ENCODE measurements at places on chromosomes 16 and 17.

- no peak for DNase-seq
These were observed 1.9 kb downstream of the ZNF652 start for GRCh38 chr17:49359990-49360795.

DNA sequence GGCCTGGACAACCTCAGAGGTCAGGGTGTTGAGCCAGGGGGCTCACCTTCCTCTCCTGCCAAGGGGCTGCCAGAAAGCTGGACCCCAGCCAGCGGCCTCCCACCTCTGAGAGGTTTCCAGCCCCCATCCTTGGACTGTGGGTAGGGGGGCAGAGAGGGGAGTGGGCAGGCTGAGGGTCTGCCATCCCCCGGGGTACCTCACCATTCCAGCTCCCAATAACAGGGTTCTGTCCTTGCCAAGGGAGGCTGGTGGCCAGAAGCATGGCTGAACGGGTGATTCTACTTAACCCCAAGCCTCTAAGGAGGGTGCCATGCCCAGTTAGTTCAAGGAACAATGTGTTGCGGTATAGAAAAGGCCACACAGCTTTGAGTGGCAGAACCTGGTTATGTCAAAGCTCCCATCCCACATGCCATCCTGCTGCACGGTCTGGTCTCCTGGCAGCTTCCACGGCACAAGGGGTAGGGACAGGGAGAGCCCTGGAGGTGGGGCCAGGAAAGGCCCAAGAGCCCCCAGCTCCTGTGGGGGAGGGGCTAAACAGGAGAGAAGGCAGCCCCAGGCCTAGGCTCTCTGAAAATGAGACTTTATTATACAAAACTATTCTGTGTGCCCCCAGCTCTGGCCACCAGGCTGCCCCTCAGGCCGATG, 19.8 kb downstream of the B9D1 start:
- DNase-seq: no peak

DNA sequence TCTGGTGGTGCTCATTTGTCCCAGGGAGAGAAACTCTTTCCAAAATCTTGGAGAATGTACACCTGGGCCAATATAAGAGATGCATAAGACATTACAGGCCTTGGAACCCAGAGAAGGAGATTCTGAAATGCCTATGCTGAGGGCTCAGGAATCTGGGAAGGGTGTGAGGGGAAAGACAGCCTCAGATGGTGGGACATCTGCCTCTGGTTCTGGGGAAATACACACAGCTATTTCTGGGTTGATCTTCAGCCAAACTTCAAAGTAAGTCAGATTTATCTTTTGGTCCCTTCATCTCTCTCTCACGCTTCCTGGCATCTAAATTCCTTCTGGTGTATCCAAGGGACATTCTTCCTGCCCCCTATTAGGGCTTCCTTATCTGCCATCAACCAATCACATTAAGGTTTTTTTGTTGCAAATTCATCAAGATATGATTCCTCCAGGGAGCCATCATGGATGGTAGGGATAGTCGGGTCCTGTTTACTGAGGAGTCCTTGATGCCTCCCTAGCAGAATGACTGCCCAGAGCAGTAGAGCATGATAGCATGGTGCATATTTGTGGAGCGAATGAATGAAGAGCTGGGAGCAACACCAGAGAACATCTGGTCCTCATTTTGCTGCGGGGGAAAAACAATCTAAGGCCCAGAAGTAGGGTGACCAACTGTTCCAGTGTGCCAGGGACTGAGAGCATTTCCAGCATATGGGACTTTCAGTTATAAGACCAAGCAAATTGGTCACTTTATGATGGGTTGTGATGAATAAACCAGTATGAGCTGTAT, 35.7 kb upstream of the DYNLL2 start:
- DNase-seq: no peak

GRCh38 chr16:70161350-70161749, 12.2 kb upstream of the CLEC18C start:
- DNase-seq: no peak

DNA sequence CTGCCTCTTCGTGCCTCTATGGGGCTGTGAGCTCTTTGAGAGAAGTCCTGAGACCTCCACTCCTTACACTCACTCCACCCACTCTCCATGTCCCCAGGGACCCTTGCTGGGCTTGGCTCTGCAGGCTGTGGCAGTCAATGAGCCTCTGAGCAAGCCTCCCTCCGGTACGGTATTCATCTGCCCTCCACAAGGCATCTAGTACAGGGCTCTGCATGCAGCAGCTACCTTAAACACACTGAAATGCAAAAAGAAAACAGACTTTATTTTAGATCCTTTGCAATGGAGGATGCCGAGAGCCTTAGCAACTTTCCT, 38.9 kb upstream of the SMPD3 start:
- DNase-seq: no peak

- no peak for DNase-seq
These were observed 162.6 kb downstream of the MAP2K6 start for GRCh38 chr17:69577098-69577497.

DNA sequence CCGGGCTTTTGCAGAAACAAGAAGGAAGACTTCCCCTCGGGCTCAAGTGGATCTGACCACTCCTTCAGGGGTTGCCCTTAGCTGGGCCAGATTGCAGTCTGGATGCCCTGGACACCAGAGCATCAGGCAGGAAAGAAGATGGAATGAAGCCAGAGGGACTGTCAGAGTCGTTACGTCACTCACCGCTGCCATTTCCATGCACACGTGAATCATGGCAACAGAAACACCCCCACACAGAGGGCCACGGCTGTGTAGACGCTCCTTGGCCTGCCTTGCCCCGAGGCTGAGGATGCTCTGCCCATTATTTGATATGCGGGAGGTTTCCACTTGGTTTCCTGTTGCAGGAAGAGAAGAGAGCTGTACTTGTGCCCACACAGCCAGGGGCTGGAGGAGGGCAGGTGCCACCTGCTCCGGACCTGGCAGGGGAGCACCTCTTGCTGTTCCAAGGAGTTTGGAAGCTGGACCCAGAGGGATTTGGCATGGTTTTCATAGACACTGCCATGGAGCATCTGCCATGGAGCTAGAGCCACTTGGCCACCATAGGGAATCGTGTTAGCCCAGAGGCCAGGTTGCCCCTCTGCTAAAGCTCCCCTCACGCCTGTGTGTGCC, 29.4 kb downstream of the RBFOX3 start:
- no peak for DNase-seq

GRCh38 chr16:52708476-52708875, 161.5 kb upstream of the TOX3 start:
- DNase-seq: no peak

- DNase-seq: no peak
These were observed 31.4 kb downstream of the CACNA1H start for GRCh38 chr16:1184156-1184868.
